Adrenal gland (tissue), 19 donors: ENCODE measurements at places on chromosomes 4 and X. TPM values are rescaled to one million over a fixed set of nuclear protein-coding genes. Genes with fewer than 3 reads are reported as not detected.

The PHKA1 gene
- 25.1 TPM for total RNA-seq

The GRPEL1 gene
- total RNA-seq: 129 TPM

The SLC4A4 gene
- 0.44 TPM for total RNA-seq

The WDR45 gene
- 132 TPM for total RNA-seq

The MMAA gene
- 19.3 TPM for total RNA-seq

The PAQR3 gene
- total RNA-seq: 2.9 TPM

The MAGEH1 gene
- total RNA-seq: 21.6 TPM

The GPRASP3 gene
- total RNA-seq: 9.9 TPM

The PABPC4L gene
- total RNA-seq: 1.1 TPM

The KCNE5 gene
- total RNA-seq: 0.69 TPM

The STBD1 gene
- 3.1 TPM for total RNA-seq

The ARHGAP24 gene
- 6.5 TPM for total RNA-seq

The FREM3 gene
- not detected for total RNA-seq

The RHOXF1 gene
- total RNA-seq: 0.46 TPM

The MAOB gene
- 76.7 TPM for total RNA-seq

The SPINK2 gene
- total RNA-seq: 1.4 TPM

The CACNA1F gene
- total RNA-seq: 0.18 TPM

The CXCL10 gene
- total RNA-seq: 41.4 TPM

The GPRIN3 gene
- total RNA-seq: 0.67 TPM

The ATP6AP2 gene
- total RNA-seq: 148 TPM

The XPNPEP2 gene
- 1.5 TPM for total RNA-seq

The ART3 gene
- not detected for total RNA-seq

The PABPC5 gene
- total RNA-seq: 7.2 TPM

The CDKL2 gene
- 1.8 TPM for total RNA-seq

The DUX4 gene
- total RNA-seq: not detected

The SLC49A3 gene
- total RNA-seq: 6.7 TPM

The UBA1 gene
- total RNA-seq: 167 TPM

The LAGE3 gene
- total RNA-seq: 22.5 TPM

The KLKB1 gene
- 0.83 TPM for total RNA-seq

The OCRL gene
- total RNA-seq: 30.7 TPM

The REPS2 gene
- total RNA-seq: 40.0 TPM

The GLUD2 gene
- total RNA-seq: 6.9 TPM

The GAGE12H gene
- not detected for total RNA-seq

The SMIM10L2A gene
- total RNA-seq: 90.3 TPM

The SYP gene
- total RNA-seq: 18.1 TPM

The CSAG1 gene
- total RNA-seq: not detected

The RAP2C gene
- total RNA-seq: 12.2 TPM

The RGN gene
- total RNA-seq: 334 TPM

The CITED1 gene
- total RNA-seq: 0.55 TPM

The MAGIX gene
- total RNA-seq: 6.3 TPM

The GAGE13 gene
- total RNA-seq: not detected

The MAGEB17 gene
- total RNA-seq: not detected
